ENCODE measurements at places on chromosomes 6 and 20.

DNA sequence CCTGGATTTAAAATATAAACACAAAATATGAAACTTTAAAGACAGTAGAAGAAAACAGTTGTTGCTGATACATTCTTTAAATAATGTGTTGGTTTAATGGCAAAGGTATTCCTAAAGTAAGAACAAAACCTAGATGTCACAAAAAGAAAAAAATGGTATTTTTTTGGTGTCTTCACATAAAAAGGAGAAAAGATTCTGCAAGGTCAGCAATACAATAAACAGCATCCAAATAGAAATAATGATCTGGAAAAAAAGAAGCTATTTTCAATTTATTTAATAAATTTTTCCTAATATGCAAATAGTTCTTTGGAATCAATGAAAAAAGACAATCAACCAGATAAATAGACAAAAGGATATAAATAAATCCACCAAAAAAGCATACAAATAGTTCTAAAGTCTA lies 6.5 kb upstream of the ADGRF1 start:
- no peak for DNase-seq

- no peak for DNase-seq
Observed at GRCh38 chr6:4615231-4615630, 161.0 kb upstream of the CDYL start.

GRCh38 chr6:34378470-34378869 lies 14.0 kb downstream of the NUDT3 start:
- no peak for DNase-seq

- DNase-seq, result no peak
Observed at GRCh38 chr6:81857812-81858211, 105.3 kb upstream of the TENT5A start.

GRCh38 chr20:25987073-25987927 lies 290.6 kb upstream of the ZNF337 start:
- peak; percentile 41 for DNase-seq

- DNase-seq, result no peak
Observed at GRCh38 chr6:138427701-138428100, 23.7 kb downstream of the HEBP2 start.

DNA sequence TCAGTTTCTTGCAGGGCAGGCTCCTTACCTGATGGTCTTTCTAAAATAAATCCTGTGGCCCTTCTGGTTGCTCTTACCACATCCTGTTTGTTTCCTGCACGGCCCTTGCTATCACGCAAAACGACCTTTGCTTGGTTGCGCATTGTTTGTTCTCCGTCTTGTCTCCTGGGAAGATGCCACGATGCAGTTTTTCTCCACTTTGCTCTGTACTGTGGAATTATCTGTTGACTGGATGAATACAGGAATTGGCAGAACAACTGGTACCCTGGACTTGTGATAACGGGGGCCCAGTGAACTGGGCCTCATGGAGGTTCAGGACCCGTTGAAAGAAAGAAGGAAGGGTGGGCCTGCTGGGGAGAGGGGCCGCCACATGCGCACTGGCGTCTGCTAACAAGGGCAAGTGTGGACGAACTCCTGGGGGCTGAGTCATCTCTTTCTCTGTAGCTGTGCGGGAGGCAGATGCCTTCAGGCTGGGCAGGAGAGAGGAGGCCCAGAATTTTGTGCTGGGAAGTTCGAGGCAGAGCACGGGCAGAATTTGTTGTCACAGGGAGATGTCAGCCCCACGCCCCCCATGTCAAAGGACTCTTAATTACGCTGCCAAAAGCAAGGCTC lies 139.9 kb downstream of the BMP7 start:
- no peak for DNase-seq

- no peak for DNase-seq
Observed at GRCh38 chr6:5388326-5388725, 127.0 kb downstream of the FARS2 start.

DNA sequence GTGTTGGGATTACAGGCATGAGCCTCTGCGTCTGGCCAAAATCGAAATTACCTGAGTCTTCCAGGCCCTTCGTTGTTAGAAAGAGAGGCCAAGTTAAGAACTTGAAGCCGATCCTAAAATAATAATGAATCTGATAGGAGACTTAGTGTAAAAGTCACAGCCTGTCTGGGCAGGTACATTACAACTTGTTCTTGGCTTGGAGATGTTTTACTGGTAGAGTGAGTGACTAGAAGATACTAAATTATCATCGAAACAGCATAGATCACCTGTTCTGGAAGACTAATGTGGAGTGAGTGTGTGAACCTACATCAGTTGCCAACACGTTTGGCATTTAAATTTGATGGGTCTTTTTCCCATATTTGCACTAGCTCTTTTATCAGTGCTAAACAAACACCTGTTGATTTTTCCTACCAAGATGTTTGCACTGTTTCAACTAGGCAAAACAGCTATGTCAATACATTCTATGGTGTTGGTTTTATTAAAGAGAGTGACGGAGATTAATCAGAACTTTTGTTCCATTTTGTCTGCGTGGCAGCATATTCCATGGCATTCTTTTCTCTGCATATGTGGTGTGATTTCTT lies 4.6 kb upstream of the TMEM217 start:
- DNase-seq, result no peak

GRCh38 chr6:13927203-13927602 lies 2.5 kb downstream of the RNF182 start:
- DNase-seq, result no peak

GRCh38 chr6:159415540-159415939 lies 246.3 kb downstream of the FNDC1 start:
- DNase-seq, result no peak

All from nucleus accumbens (tissue), 56 donors.